ENCODE measurements at places on chromosomes 1 and 21. TPM values are rescaled to one million over a fixed set of nuclear protein-coding genes. Genes with fewer than 3 reads are reported as not detected.
A peak's percentile ranks its signal among the peaks of the same experiment; 100 is the strongest.

TACSTD2 gene
- total RNA-seq = 130 TPM

KCNJ9 gene
- not detected for total RNA-seq

GRCh38 chr21:19776076-19776475 is 1222.1 kb upstream of the NCAM2 start:
- no peaks in the 10 kb centered on the region for H3K27me3 ChIP-seq
- DNase-seq = no peak
- no peaks in the 10 kb centered on the region for H3K4me1 ChIP-seq
- H3K27ac ChIP-seq = no peak overlapping the region

GRCh38 chr1:27410709-27411108 is 18.3 kb downstream of the GPR3 start:
- no peak for DNase-seq
- H3K27ac ChIP-seq = no peak overlapping the region
- H3K4me3 ChIP-seq = no peak overlapping the region
- no peaks in the 10 kb centered on the region for H3K27me3 ChIP-seq

DNA sequence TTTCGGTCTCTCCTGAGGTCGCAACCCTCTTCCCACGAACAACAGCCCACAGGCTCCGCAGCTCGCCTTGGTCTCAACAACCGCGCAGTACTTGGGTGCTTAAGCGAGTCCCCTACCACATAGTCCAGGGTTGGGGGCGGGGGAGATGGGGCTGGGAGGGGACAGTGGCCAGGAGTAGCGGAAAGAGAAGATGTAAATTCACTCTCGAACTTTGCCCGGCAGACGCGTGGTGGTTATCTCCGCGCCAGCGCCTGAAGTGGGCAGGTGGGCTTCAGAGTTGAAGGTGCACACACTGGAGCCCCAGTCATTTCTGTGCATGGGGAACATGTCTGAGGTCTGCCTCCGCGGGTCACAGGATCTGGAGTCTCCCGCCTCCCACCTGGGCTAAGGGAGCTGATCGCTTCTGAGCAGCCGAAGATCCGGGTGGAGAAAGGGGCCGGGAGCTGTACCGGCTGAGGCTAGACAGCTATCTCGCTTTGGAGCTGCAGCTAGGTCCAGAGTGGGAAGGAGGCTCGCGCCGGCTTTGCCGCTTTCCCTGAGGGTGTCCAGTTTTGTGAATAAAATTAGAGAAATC is 4.3 kb upstream of the FOXD2 start:
- DNase-seq = no peak
- no peak overlapping the region for H3K27ac ChIP-seq
- H3K4me1 ChIP-seq = peaks cover 17% of the 10 kb centered on the region
- no peak overlapping the region for H3K4me3 ChIP-seq

DNA sequence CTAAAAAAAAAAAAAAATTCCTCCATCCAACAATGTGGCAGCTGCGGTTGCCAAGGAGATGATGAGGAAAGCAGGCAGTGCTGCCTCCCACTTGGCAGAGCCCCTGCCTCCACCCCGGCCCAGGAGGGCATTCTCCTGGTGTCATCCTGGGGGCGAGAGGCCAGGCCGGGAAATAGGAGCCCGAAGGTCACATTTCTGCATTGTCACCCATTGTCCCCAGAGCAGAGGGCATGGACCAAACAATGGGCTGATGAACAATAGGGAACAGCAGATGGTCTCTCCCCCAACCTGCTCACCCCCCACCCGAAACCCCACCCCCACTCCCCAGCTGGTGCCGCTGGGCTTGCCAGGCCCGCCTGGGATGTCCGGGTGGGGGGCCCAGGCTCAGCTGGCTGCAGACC is 37.3 kb downstream of the CAMK2N1 start:
- H3K36me3 ChIP-seq = no peaks in the 10 kb centered on the region
- H3K4me3 ChIP-seq = no peak overlapping the region
- H3K27ac ChIP-seq = no peak overlapping the region
- H3K27me3 ChIP-seq = peaks cover 41% of the 10 kb centered on the region

- no peak for DNase-seq
- H3K4me3 ChIP-seq = no peak overlapping the region
- no peak overlapping the region for H3K27ac ChIP-seq
- no peaks in the 10 kb centered on the region for H3K27me3 ChIP-seq
Measured at GRCh38 chr1:2303016-2303775, 75.1 kb downstream of the SKI start.

MFAP2 gene
- total RNA-seq = 54.3 TPM

HAO2 gene
- not detected for total RNA-seq

DNA sequence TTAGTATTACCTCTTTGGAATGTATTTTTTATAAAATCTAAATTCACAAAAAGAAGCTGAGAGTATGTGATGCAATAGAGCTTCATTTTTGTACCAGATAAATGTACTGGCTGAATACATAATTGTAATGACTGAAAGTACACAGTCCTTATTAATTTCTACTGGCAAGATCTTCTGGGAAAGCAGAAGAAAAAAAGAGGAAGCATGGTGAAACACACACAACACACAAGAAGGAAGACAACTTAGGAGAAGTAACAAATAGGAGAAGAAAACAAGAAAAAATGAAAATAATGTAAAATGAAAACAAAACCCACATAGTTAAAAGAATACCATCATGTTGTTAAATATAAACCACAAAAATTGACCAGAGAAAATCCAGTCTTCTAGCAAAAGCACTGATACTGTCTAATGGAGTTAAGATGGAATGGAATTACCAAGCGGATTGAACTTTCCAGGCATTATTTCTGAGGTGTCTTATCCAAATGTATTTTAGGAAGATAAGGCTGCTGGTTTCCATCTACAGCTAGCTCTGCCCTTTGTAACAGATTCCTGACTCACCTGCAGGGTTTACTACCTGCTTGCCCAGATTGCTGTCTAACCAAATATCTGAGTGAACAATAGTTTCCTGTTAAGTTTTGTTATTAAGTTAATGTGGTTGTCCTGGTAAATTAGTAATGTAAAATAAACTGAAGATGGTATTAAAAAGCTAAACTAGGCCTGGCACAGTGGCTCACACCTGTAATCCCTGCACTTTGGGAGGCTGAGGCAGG is 4.5 kb upstream of the COP1 start:
- no peak for DNase-seq
- H3K27me3 ChIP-seq = no peaks in the 10 kb centered on the region
- H3K27ac ChIP-seq = no peak overlapping the region
- H3K4me1 ChIP-seq = peaks cover 33% of the 10 kb centered on the region
- no peaks in the 10 kb centered on the region for H3K36me3 ChIP-seq
- H3K4me3 ChIP-seq = no peak overlapping the region

GRCh38 chr1:19442154-19443096 is 42.9 kb downstream of the CAPZB start:
- peaks cover 74% of the 10 kb centered on the region for H3K4me1 ChIP-seq
- no peaks in the 10 kb centered on the region for H3K27me3 ChIP-seq
- no peak overlapping the region for H3K4me3 ChIP-seq
- H3K27ac ChIP-seq = peak overlapping the region; percentile 68

DNA sequence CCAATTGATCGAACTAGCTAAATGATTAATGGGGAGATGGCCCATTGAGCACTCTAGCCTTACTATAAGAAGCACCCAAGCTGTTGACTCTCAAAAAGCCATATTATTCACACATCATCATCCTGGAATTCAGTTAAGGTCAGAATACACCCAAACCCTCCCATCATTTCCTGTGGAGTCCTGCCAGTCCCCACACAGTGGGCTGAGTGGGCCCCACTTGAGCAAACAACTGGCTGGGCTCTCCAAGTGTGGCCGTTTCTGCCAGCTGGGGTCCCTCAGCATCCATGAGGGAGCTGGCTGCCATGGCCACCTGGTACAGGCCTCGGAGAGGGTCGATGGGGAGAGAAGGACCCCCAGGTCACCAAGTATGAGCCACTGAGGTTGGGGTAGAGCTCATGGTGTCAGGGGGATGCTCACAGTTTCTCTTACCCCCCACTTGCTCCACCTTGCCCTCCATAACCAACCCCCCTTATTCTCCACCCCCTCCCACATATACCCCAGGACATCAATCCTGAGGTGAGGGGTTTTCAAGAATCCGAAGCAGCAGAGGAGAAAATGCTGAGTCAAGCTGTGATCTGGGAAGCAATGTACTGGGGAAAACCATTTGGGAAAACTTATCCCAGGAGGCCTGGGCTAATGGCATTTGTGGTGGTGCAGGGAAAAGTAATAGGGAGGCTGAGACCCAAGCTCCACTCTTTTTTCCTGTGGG is 60.3 kb downstream of the UBE2T start:
- peak; percentile 39 for DNase-seq
- H3K4me3 ChIP-seq = no peak overlapping the region
- H3K4me1 ChIP-seq = peaks cover 2% of the 10 kb centered on the region
- H3K27me3 ChIP-seq = no peaks in the 10 kb centered on the region

Data from left lung (tissue), 14 donors.